ENCODE measurements at places on chromosomes 7 and 10. TPM values are rescaled to one million over a fixed set of nuclear protein-coding genes. Genes with fewer than 3 reads are reported as not detected.

AKR1D1 gene
- total RNA-seq: not detected

DNA sequence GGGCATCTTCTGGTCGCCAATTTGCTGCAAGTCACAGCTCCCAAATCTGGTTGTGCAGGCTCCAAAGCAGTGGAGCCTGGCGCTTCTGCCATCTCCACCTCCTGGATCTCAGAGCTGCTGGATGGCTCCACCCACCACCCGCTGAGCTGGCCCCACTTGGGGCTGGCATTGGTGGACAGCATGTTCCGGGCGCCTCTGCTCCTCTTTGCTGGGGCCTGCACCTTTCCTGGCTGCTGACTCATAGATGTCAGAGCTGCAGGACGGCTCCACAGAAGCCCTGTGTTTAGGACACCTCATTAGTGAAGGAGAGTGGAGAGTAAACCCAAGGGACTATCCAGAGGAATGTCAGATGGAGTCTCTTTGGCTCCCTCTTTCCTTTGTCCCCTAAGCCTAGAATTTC is 27.4 kb downstream of the MAPK8 start:
- no peak overlapping the region for H3K27ac ChIP-seq
- no peaks in the 10 kb centered on the region for H3K4me1 ChIP-seq
- H3K4me3 ChIP-seq: no peak overlapping the region
- DNase-seq: no peak
- no peaks in the 10 kb centered on the region for H3K36me3 ChIP-seq
- H3K27me3 ChIP-seq: no peaks in the 10 kb centered on the region

DNA sequence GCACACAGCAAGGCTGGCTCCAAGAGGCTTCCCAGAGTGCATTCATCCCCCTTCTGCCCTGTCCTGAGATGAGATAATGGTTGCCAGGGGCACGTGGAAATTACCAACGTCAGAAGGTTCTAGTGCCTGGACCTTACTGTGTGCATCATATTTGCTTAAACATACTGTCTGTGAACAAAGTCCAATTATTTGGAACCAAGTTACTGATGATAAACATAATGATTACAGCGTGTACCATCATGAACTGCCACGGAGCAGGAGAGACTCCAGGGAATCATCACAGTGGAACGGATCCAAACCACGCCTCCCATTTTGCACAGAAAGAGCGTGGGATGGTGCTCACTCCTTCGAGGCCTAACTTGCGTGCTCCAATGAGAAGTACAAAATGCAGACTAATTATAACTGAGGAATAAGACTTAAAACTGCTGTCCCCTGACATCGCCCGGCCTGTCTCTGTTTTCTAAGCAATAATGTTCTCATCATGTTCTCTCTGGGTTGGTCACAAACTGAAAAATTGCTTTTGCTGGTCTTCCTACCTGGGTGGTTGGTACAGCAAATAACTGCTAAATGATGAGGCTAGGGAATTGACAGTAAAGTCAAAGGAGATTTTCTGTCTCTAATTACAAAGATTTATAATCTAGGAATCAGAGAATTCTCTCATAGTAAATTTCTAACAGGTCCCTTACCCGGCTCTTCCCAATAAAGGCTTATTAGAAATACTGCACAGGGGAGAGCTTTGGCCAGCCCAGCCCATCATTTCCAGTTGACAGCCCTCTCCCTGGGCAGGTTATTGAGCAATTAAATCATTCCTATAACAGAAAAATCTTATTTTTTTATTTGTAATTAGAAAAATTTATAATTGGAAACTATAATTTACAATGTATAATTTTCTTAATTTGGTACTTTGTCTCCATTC is 182.2 kb downstream of the CAMK1D start:
- no peak overlapping the region for H3K4me3 ChIP-seq
- DNase-seq: no peak
- H3K4me1 ChIP-seq: no peaks in the 10 kb centered on the region
- H3K27ac ChIP-seq: no peak overlapping the region
- no peaks in the 10 kb centered on the region for H3K36me3 ChIP-seq
- H3K27me3 ChIP-seq: no peaks in the 10 kb centered on the region

- H3K4me1 ChIP-seq: peaks cover 7% of the 10 kb centered on the region
- peak overlapping the region; percentile 52 for H3K4me3 ChIP-seq
- H3K36me3 ChIP-seq: no peaks in the 10 kb centered on the region
- H3K27ac ChIP-seq: no peak overlapping the region
- peak; percentile 11 for DNase-seq
Measured at GRCh38 chr10:83680470-83680891, 458.8 kb upstream of the GHITM start.

DNA sequence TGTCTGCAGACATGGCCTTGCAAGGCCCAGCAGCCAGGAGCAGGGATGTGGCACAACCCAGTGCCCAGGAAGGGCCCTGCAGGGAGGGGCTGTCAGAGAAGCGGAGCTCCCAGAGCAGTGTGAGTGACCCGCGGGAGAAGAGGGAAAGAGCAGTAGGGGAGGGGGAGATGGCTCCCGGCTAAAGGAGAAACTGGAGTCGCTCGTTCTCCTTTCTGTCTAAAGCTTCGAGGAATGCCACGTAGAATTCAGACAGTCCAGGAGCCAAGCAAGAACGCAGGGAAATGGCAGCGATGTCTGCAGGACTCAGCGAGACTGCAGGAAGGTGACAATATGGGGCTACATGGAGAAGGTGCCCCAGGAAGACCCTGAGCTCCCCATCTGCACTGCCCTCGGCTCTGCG is 22.4 kb upstream of the HABP2 start:
- no peaks in the 10 kb centered on the region for H3K27me3 ChIP-seq
- no peak overlapping the region for H3K27ac ChIP-seq
- no peak overlapping the region for H3K4me3 ChIP-seq
- H3K4me1 ChIP-seq: no peaks in the 10 kb centered on the region
